COR-L47 (cell line): ENCODE measurements at places on chromosomes 7 and 10.

DNA sequence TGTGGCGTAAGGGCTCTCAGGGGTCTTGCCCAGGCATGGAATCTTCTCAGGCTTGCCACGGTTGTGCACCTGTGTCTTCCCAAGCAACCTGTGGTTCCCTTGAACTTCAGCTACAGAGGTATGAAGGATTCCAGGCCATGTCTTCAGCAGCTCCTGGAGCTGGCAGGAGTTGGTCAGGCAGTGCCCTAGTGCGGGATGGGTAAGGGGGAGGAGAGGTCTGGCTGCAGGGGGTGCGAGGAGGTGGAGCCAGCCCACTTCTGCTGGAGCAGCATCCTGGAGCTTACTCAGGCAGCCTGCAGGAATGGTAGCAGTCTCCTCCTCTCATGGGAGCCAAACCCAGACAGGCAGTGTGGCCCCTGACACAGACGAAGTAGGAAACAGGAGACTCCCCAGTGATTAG, 3.8 kb upstream of the TRIL start:
- no peak for DNase-seq

DNA sequence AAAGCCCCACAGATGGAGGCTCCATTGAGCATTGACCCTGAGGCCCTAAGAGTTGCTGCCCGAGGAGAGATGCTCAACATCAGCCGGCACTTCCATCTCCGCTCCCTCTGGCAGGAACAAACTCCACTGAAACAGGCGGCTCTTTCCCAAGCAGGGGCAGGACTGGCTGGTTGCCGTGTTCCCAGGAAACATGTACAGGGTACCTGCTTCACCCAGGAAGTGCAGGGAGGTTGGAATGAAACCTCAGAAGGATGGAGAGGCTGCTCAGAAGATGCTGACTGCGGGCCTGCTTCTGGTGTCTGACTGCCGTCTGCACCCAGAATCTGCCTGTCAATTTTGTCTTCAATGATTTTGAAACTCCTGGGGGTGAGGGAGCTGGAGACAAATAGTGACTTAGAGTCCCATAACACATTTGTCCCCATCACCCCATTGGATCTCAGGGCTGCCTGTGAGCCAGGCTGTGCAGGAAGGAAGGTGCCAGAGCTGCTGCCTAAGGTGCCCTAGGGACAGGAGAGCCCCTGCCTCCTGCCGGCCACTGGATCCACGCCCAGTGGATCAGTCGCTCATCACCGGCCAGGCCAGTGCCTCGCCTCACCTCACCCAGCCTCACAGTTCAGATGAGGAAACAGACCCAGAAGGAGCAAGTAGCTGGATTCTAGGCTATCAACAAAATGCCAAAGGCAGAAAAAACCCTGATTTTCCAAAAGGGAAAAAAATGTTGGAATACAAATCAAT, 237.3 kb downstream of the PTPRN2 start:
- DNase-seq: no peak

GRCh38 chr10:20466731-20467130, 430.4 kb downstream of the NEBL start:
- DNase-seq: no peak

DNA sequence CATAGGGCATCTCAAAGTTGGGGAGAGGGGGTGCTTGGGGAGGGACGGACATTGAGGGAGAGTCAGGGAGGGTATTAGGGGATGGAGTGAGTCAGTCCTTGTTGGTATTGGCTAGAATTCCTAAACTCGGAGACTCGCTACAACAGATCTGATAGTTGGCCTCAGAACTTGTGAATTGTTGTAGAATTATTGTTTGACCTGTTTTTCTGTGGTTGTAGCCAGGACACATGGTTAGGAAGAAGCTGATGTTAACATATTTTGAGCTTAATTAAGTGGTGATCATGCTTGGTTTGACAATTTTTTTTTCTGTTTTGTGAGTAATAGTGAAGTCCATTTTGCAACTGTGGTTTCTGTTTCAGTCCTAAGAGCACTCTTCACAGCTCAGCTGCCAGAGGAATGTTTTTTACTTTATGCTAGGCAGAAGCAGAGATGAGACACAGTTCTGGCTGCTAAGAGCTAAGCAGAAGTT, 1190.3 kb upstream of the C7orf33 start:
- DNase-seq: no peak

- DNase-seq: no peak
Measured at GRCh38 chr7:156074982-156075615, 262.8 kb upstream of the SHH start.

GRCh38 chr7:2386964-2387669, 16.3 kb upstream of the CHST12 start:
- no peak for DNase-seq

GRCh38 chr7:116095396-116095795, 64.8 kb upstream of the TFEC start:
- no peak for DNase-seq

DNA sequence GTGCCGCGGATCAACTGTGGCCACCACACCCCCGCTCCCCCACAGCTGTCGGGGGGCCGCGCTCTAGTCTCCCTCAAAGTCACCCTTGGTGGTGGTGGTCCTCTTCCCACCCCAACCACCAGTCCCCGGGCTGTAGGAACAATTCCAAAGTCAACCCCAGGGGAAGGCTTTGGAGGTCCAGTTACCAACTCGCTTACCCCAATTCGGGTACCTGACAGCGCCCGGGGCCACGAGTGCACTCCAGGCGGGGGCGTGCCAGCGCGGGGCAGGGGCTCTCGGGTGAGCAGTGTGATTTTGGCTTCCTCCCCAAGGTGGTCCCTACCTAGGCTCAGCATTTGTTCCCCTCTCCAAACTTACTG, 584 bp upstream of the ZMIZ1 start:
- DNase-seq: no peak

GRCh38 chr10:47040681-47041080, 129.5 kb downstream of the PTPN20 start:
- DNase-seq: no peak

DNA sequence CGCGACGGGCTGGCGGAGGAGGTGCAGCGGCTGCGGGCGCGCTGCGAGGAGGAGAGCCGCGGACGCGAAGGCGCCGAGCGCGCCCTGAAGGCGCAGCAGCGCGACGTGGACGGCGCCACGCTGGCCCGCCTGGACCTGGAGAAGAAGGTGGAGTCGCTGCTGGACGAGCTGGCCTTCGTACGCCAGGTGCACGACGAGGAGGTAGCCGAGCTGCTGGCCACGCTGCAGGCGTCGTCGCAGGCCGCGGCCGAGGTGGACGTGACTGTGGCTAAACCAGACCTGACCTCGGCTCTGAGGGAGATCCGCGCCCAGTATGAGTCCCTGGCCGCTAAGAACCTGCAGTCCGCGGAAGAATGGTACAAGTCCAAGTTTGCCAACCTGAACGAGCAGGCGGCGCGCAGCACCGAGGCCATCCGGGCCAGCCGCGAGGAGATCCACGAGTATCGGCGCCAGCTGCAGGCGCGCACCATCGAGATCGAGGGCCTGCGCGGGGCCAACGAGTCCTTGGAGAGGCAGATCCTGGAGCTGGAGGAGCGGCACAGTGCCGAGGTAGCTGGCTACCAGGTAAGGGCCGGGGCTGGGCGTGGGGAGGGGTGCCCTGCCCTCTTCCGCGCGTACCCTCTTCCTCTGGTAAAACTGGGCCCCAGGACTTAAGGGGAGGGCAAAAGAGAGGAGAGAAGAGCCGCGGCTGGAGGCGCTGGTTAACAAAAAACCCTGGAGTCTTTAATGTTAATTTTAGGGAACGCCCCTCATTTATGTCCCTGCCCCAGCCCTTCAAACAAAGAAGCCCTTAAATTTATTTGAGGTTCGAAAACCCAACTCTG, 987 bp downstream of the INA start:
- DNase-seq: no peak
